ENCODE measurements at places on chromosomes 3 and 15.

DNA sequence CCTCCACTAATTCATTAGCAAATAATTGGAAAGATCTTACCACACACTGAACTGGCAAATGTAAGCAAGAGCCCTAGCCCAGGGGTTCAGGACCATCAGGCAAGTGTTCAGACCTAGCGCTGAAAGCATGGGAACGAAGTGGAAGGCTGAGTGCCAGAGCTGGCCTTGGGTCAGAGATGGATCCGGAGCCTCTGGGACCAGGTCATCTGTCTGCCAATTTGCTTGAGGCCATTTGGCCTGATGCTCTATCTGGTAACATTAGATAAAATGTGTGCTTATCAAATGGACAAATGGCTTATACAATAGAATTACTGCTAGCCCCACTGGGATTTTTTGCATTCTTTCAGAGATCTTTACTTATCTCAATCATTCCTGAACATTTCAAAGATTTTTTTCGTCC is 1.4 kb upstream of the TMC3 start:
- DNase-seq: no peak

DNA sequence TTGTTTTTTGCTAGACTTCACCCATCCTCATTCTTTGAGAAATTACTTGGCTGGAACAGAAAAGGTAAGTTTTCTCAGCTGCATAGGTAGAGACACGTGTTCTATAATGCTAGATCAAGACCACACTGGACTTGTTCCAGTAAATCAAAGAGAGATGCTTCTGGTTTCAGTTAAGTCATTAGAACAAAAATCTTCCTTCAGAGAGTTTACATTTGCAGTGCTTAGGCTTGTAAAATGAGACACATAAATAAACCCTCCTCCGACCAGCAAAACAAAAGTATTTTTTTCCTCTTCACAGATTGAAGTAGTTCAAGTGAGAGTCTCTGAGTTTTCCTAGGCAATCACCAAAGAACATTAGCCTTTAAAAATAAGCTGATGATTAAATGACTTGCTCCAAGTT is 87.3 kb upstream of the PROK2 start:
- DNase-seq: no peak

GRCh38 chr3:42184651-42185443 is 81.1 kb downstream of the CCK start:
- DNase-seq: no peak

- no peak for DNase-seq
Measured at GRCh38 chr3:134236505-134237170, 14.0 kb downstream of the RYK start.

- DNase-seq: no peak
Measured at GRCh38 chr3:127217596-127218453, 24.9 kb downstream of the PRR23E start.

GRCh38 chr3:105093371-105094252 is 273.1 kb upstream of the ALCAM start:
- DNase-seq: no peak

- no peak for DNase-seq
Measured at GRCh38 chr3:175932586-175932985, 1073.5 kb downstream of the NAALADL2 start.

DNA sequence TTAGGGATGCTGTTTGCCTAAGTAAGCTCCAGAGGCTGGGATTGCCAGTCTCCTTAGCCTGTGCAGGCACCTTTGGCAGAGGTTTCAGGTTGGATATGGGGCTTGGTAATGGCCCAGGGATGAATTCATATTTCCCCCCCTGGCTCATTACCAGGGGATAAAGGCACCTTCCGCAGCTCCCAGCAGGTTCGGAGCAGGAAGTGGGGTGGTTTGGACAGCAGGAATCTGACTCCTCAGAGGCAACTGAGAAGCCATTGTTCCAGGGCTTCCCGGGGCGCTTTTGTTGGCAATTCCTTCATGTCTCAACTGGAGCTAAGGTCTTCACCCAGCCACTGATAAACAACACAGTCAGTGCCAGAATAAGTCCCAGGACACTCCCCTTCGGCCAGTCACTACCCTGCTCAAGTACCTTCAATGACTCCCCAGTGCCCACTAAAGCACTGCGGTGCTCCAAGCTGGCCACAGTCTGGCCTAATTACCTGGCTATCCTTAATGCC is 85.3 kb upstream of the SLC6A6 start:
- no peak for DNase-seq

GRCh38 chr3:141413801-141414689 is 45.7 kb downstream of the ZBTB38 start:
- no peak for DNase-seq

DNA sequence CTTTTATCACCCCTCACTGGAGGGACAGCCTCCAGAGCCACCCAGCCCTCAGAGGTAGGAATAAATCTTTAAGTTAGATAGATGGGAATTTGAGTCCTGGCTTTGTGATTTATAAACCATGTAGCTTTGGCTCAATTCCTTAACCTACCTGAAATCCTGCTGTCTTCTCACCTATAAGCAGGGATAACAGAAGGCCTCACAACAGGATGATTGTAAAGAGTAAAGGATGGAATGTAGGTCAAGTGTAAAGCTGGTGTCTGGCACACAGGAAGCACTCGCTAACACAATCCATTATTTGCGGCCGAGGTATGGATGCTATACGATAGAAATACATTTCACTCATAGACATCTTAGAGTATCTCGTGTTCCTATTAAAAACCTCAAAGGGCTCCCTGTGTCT is 162.9 kb upstream of the LRTM1 start:
- DNase-seq: no peak

GRCh38 chr3:130857336-130858026 is 36.4 kb upstream of the ATP2C1 start:
- no peak for DNase-seq

GRCh38 chr3:149547954-149548668 is 73.6 kb downstream of the TM4SF4 start:
- DNase-seq: no peak

DNA sequence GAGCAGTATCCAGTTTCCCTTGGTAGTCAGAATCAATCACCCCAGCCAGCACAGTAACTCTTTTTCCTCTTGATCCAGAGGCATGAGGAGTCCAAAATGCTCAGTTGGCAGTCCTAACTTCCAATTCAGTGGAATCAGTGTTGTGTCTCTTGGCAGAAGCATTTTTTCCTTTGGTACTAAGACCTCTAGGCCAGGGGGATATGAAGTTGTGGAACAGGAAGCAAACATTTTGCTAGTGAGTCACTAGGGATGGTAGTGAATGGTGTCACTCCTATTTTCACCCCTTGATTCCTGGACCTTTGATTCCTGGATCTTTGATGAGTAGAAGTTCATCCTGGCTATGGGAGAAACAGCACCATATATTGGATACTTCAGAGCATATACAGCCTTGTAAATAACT is 70.5 kb upstream of the ALDH1A3 start:
- DNase-seq: no peak

GRCh38 chr15:72168808-72169190 is 28.8 kb downstream of the GRAMD2A start:
- no peak for DNase-seq

- no peak for DNase-seq
Measured at GRCh38 chr3:197241173-197241572, 57.2 kb downstream of the DLG1 start.

- no peak for DNase-seq
Measured at GRCh38 chr3:16516695-16517481, 3.4 kb upstream of the RFTN1 start.

DNA sequence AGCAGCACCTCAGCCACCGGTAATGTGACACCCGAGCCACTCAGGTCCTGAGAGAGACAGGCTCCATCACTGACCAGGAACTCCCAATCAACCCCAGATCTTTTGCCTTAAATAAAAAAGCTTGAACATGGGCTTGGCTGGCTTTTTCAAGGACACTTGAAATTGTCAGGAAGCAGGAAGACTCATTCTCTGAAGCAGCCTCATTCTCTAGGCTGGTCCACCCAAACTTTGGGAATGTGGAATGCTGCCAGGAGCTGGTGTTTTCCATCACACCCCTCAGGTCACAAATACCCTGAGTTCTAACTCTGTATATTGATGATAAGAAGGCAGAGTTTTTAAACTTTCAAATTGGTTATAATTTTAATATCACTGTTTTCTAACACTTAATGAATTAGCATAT is 17.0 kb downstream of the CXCR6 start:
- DNase-seq: no peak

GRCh38 chr15:80710635-80711554 is 15.8 kb downstream of the ABHD17C start:
- no peak for DNase-seq

- DNase-seq: no peak
Measured at GRCh38 chr3:177424521-177424920, 227.2 kb upstream of the TBL1XR1 start.

DNA sequence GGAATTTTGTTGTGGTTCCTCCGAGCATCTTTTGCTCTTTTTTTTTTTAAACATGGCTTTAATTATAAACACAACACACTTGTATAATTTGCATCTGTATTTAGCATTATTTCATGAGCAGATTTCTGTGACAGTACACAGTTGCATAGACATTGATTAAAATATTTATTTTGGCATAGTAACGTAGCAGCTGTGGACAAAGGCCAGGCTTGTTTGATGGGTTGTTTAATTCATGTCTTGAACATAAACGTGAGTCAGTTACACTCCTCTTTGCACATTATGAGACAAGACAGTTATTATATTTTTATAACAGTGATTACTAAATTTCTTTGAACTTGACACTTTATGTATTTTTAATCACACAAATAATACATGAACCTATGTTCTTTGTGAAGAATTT is 182.5 kb downstream of the CACNA2D3 start:
- DNase-seq: no peak

DNA sequence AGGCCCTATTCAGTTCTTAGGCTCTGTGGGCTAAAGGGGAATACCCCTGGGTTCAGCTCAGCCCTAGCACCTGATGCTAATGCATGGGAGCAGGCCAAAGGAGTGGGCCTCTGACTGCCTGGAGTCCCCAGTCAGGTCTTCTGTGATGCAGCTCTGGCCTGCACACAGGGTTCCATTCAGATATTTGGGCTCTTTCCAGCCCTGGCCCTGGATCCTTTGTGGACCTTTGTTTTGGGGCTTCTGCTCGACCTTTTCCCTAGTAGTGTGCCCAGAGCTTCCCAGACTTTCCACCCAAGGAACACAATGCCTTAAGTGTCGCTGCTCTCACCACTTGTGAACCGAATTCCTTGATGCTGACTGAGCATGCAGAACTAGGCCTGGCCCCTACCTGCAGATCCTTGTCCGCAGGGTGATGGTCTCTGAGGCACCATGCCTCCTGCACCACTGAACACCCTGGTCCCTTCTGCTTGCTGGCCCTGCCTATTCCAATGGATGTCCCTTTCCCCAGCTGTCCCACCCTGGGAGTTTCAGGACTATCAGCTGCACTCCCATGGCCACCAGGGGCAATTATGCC is 5.1 kb downstream of the SEC13 start:
- DNase-seq: no peak

GRCh38 chr3:107969994-107970819 is 120.6 kb downstream of the CD47 start:
- DNase-seq: no peak

DNA sequence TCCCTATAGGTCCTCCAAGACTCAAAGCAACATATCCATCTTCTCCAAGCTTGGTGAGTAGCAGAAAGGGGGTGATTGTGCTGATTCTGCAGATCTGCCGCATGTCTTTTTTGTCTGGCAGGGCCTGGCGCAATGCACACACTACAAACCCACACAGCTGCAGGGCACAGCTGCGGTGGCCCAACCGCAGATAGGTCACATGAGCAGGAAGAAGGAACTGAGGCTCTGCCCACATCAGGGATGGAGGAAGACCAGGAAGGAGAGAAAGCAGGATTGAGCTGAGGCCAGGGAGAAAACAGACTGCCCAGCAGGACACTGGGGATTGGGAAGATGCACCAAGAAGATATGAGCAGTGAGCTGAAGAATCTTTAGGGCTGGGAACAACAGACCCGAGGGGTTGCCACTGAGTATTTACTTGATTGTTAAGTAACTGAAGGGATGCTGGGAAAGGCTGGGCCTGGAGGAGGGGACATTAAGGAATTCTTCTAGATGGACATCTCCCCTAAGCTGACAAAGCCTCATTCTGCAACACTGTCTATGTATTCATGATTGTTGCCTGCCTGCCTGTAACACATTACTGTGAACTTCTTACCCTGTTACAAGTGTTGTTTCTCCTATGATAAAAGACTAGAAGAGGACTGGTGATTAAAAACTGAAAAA is 126.7 kb downstream of the MYLK start:
- DNase-seq: no peak

GRCh38 chr3:52023860-52024764 is 28.4 kb upstream of the RPL29 start:
- no peak for DNase-seq

DNA sequence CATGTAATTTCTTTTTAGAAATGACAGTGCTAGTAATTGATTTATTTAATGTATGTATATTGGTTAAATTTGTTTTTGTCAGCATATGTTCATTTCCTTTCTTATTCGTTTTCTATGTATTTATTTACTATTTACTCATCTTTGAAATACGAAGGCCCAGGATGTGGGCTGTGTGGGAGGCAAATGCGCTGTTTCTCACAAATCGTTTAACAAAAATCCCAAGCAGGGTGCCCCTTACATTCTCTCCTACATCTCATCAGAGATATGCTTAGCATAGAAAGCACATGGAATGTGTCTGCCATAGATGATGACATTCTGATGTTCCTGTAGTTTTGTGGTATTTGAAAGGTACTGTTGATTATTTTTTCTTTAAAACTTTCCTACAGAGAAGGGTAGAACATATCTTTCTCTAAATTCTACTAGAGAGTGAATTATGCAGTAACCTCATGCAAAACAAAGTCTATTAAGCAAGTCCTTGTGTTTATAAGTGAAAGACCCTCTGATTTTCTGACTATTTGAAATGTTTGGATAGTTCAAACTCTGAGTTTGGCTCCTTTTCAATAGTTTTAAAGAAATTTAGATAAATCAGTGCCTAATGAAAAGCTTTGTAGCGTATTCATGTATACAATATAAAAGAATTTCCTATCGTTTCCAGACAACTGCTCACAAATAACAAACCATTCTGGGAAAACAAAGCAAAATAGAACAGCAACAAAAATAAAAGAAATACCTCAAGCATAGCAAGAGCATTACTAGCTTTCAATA is 111.1 kb upstream of the VGLL3 start:
- DNase-seq: no peak

DNA sequence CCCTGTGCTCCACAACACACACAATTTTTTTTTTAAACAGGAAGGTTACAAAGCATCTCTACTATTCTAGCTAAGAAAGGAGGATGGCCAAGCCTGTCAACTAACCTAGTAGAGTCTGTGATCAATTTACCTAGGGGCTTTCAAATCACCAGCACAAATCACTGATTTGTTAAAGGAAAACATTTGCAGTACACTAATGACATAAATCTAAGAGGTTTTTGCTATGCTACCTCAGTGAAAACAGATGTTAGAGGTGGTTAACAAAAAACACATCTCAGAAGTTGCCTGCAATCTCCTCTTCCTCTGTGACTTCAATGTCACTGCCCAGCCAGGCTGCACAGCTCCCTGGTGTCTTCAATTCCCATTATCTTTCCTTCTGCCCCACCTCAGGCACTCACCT is 72.0 kb downstream of the RAD18 start:
- no peak for DNase-seq
